ENCODE measurements at places on chromosomes 16 and 17.

- DNase-seq: no peak
Measured at GRCh38 chr17:77963441-77963840, 4.9 kb downstream of the TNRC6C start.

- DNase-seq: no peak
Measured at GRCh38 chr17:47820033-47820789, 1.4 kb downstream of the OSBPL7 start.

- peak; percentile 49 for DNase-seq
Measured at GRCh38 chr17:75036643-75037268, 10.0 kb downstream of the ATP5PD start.

GRCh38 chr16:54282928-54283724, 3.5 kb downstream of the IRX3 start:
- DNase-seq: no peak

DNA sequence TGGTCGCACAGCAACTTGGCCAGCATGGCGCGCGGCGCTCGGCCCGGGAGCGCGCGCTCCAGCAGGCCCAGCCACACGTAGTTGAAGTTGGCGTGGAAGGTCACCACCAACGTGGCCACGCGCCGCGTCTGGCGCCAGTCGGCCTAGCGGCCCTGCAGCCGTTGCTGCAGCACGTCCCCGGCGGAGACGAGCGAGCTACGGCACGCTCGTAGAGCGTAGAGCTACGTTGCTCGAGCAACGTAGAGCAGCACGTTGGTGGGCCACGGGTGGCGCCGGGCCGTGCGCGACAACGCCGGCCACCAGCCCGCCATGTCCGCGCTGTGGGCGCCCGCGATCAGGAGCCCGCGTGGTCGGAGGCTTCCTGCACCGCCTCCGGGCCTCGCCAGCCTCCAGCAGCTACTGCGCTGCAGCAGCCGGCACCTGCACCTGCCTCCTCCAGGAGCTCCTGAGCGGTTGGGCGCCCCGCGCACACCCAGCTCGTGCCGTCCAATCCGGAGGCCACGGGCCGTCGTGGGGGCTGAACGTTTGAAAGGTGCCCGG, 13.4 kb upstream of the SULT1A1 start:
- peak; percentile 43 for DNase-seq

- no peak for DNase-seq
Measured at GRCh38 chr17:43140396-43141332, 15.5 kb upstream of the BRCA1 start.

DNA sequence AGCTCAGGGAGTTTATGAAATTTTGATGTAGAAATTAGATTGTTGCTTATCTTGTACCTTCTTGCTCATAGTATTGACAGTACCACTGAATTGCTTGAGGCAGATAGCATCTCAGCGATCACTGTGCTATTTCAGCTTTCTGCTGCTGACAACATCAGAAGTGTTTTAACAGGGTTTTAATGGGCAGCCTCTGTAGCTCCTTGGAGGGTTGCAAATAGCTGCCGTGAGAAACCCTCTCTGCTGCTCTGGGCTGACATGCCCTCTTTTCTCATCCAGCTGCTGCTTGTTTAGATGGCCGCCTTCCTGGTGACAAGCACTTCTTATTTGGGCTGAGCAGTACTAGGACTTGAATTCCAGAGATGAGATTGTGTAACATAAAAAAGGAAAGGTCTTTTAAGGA, 180.2 kb upstream of the TBX2 start:
- no peak for DNase-seq

DNA sequence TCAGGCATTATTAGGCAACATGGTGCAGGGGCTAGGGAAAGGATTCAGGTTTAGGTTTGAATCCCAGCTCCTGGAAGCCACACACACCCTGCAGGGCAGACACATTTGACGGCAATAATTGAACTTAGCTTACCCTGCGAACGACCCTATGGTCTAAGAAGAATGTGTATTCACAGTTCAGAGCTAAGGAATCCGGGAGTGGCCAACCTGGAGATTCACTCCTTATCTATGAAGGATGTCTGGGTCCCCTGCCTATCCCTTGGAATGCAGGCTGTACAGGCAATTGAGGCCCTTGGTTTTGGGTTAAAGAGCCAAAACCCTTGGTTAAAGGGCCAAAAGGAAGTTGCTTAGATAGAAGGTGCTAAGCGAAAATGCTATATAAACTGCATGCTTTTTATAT, 2.9 kb upstream of the SYT17 start:
- DNase-seq: no peak

- DNase-seq: no peak
Measured at GRCh38 chr17:69762766-69763165, 312.3 kb upstream of the KCNJ16 start.

DNA sequence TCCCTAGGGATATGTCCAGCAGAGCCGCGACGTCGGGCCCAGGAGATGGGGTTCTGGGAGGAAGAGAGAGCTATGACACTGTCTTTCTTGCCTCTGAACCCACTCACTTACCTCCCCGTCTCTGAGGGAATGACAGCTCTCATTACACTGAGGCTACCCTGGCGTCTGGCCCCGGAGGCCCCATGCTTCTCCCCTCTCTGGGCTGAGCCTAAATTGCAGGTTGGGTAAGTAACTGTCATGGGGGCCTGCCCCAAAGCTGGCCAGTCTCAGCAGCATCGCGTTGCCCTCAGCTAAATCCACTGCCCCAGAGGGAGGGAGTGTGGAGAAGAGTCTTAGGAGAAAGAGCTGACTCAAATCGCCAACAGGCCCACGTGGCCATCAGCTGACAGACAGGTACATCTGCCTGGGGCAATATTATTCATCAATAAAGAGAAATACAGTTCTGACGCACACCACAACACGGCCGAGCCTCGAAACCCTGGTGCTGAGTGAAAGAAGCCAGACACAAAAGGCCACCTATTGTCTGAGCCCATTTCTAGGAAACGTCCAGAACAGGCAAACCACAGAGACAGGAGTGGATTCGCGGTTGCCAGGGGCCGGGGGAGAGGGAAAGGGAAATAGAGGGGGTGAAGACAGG, 156.4 kb downstream of the C16orf95 start:
- no peak for DNase-seq

DNA sequence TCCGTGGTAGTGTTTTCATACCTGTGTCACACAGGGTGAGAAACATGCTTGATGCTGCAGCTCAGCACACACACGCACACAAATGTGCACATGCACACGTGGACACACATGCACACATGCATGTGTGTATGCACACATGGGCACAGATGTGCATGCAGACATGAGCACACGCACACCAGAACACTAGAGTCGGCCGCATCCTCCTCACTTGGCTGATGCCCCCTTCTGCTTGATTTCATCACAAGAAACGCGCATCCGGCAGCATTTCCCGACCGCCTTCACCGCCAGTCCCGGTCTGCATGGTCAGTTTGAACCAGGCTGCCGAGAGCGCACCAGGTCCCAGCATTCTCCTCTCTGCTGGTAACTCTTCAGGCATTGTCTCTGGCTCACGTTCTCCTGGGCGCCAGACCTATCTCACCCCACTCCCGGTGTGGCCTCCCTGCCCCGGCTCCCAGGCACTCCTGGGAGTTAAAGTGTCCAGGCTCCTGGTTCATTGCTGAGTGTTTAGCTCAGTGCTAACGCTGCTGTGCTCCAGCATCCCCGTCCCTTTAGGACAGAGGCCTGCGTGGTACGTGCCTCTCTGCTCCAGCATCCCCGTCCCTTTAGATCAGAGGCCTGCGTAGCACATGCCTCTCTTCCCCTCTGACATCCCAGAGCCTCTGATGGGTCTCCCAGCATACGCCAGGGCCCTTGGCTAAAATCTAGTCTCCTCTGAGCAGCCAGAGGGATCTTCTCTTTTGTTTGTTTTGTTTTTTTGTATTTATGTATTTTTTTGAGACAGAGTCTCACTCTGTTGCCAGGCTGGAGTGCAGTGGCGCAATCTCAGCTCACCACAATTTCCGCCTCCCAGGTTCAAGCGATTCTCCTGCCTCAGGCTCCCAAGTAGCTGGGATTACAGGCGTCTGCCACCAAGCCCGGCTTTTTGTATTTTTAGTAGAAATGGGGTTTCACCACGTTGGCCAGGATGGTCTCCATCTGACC, 16.0 kb downstream of the BAIAP2 start:
- no peak for DNase-seq

- no peak for DNase-seq
Measured at GRCh38 chr16:50617646-50618184, 63.4 kb downstream of the SNX20 start.

- no peak for DNase-seq
Measured at GRCh38 chr16:11857161-11857560, 5.8 kb upstream of the RSL1D1 start.

GRCh38 chr17:13925579-13925978, 143.7 kb upstream of the COX10 start:
- no peak for DNase-seq

GRCh38 chr17:57783338-57783742, 38.2 kb upstream of the CCDC182 start:
- peak; percentile 54 for DNase-seq

GRCh38 chr17:1224330-1224729, 44.5 kb upstream of the ABR start:
- DNase-seq: no peak

DNA sequence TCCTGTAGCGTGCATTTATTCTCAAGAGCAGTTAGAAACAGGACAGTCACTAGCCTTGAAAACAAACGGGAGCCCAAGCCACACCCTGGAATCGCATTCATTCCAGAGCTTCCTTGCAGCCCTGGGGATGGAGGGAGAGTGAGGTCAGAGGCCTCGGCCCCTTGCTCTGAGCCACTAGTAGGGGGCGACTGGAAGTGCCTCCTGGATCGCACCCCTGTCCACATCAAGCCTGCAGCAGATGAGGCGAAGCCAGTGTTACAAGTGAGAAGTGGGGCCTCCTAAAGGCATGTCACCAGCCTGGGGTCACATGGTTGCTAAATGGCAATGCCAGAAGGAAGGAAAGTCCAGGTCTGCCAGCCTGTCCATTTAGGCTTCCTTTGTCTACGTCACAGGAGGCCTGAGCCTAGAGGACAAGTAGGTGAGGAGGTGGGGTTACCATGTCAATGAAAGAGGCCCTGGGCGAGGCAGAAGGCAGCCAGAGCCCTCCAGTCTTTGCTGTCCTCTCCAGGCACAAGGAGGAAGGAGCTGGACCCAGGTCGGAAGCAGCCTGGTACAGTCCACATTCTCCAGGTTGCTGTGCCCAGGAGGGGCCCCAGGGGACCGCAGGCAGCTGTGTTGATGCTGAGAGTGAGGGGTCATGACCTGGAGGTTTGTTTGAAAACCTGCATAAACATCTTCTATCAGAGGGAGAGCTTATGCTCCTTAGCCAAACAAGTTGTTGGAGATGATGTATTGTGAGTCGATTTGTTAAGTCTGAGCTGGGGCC, 3.0 kb upstream of the RCVRN start:
- DNase-seq: no peak

GRCh38 chr16:79500286-79500685, 100.3 kb downstream of the MAF start:
- DNase-seq: no peak

DNA sequence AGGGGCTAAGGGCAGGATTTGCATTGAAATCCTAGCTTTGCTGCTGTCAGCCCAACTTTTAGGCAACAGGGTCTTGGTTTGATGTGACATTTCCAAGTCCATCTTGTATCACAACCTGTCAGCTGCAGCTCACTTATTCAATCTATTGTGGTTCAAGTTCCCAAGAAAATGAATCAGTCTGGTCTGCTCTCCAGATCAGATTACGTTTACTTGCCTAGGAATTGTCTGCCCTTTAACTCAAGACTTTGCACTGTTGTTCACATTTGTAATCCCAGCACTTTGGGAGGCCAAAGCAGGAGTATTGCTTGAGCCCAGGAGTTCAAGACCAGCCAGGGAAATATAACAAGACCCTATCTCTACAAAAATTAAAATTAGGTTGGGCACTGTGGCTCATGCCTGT, 10.0 kb downstream of the STX4 start:
- no peak for DNase-seq

- DNase-seq: no peak
Measured at GRCh38 chr16:50848755-50849514, 107.0 kb downstream of the CYLD start.

DNA sequence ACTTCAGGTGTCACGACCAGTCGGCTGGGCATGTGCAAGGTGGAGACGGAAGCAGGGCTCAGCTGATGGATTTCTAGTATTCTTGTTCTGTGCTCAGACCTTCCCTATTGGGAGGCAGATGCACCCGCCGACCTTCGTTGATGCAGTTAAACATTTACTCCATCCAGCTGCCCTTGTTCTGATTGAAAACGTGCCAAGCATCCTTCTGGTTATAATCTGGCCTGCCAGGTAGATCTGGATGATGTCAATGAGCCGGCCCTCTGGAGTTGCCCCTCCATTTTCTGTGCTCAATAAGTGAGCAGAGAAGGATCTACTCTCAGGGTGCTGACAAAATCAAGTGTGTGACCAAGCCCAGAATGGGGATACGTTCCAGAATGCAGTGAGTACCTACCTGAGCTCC, 38.3 kb downstream of the CCDC182 start:
- no peak for DNase-seq

DNA sequence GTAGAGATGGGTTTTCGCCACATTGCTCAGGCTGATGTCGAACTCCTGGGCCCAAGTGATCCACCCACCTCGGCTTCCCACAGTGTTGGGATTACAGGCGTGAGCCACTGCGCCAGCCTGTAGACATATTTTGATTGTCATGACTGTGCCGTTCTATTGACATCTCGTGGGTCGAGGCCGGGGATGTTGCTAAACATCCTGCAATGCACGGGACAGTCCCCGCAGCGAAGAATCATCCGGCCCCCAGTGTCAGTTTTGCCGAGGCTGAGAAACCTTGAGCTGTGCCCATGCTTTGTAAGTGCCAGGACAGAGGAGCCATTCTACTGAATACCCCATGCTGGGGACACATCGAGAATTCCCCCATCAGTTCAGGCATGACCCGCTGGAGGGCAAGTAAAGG, 69.1 kb upstream of the GSE1 start:
- DNase-seq: no peak

DNA sequence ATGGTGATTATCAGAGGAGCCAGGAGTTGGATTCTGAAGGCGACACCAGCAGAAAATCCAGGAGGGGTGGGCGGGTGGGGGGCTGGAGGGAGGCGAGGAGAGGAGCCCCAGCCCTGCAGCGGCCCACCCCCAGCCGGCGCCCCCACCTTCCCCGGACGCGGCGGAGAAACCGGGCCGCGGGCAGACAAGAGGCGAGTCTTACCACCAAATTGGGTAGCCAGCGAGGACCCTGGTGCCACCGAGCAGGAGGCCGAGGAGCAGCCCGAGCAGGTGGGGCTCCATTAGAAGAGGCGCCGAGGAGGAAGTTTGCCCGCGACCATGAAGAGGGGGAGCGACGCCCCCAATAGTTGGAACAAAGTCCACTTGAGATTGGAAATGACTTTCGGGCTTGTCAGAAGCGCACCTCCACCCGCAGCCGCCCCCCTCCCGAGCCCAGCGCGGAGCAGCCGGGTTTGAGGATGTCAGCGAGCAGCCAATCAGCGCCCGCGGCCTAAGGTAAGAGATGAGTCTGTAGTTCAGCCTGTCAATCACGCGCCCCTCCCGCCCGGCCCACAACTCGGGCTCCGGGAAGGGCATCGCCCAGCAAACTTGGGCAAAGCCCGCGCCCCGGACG, at the start of gene WNT3:
WNT3 (minus strand) TSS at position 377 of the 613 bp plus-strand sequence; CDS start at position 282, 95 bp downstream.
- DNase-seq: peak; percentile 41

DNA sequence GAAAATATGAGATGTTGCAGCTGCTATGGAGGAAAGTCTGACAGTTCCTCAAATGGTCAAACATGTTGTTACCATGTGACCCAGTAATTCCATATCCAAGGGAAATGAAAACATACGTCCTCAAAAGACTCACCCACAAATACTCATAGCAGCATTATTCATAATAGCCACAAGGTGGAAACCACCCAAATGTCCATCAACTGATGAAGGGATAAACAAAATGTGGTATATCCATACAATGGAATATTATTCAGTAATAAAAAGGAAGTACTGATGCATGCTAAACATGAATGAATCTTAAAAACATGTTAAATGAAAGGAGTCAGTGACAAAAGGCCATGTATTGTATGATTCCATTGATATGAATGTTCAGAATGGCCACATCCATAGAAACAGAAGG, 140.2 kb downstream of the PITPNC1 start:
- no peak for DNase-seq

Data from activated CD8-positive, alpha-beta memory T cell treated with anti-CD3 and anti-CD28 coated beads for 4 hours (primary cell).